ENCODE measurements at places on chromosomes 7 and 10.

GRCh38 chr7:135447748-135448147 is 62.2 kb downstream of the CNOT4 start:
- no peak for DNase-seq

DNA sequence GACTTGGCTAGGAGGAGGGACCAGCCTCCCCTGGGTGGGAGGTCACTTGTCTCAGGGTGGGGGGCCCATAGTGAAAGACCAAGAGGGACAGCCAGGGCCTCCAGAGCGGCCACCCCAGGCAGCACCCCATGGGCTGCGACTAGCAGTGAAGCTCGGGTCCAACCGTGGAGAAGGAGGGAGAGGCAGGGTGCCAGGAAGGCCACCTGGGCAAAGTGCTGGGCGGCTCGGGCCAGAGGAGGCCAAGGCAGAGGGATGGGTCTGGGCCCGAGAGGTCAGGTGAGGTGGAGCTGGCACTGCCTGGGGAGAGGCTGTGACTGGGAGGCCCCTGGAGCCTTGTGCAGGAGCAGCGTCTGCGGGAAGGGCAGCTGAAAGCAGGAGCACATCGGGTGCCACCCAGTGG is 41.8 kb downstream of the CLRN3 start:
- DNase-seq = no peak

- no peak for DNase-seq
Measured at GRCh38 chr10:32347363-32348022, 535 bp upstream of the EPC1 start.

- peak; percentile 71 for DNase-seq
Measured at GRCh38 chr7:111076205-111076604, 14.7 kb upstream of the LRRN3 start.

GRCh38 chr10:125161707-125162119 is 1.4 kb upstream of the CTBP2 start:
- no peak for DNase-seq

DNA sequence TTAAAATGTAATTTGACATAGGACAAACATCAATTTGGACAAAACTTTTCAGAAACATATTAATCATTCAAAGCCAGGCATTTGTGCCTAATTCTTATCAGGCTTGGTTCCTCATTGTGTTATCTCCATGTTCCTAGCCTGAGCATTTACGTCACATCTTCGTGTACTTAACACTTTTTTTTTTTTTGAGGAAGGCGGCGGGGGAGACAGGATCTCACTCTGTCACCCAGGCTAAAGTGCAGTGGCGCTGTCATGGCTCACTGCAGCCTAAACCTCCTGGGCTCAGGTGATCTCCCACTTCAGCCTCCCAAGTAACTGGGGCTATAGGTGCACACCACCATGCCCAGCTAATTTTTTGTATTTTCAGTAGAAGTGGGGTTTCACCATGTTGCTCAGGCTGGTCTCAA is 19.8 kb downstream of the HNRNPA2B1 start:
- DNase-seq = no peak

All from fibroblast of skin of right quadriceps (primary cell).